ENCODE measurements at places on chromosomes 6 and 20.

GRCh38 chr6:19895866-19896692 is 58.9 kb downstream of the ID4 start:
- no peak for DNase-seq

DNA sequence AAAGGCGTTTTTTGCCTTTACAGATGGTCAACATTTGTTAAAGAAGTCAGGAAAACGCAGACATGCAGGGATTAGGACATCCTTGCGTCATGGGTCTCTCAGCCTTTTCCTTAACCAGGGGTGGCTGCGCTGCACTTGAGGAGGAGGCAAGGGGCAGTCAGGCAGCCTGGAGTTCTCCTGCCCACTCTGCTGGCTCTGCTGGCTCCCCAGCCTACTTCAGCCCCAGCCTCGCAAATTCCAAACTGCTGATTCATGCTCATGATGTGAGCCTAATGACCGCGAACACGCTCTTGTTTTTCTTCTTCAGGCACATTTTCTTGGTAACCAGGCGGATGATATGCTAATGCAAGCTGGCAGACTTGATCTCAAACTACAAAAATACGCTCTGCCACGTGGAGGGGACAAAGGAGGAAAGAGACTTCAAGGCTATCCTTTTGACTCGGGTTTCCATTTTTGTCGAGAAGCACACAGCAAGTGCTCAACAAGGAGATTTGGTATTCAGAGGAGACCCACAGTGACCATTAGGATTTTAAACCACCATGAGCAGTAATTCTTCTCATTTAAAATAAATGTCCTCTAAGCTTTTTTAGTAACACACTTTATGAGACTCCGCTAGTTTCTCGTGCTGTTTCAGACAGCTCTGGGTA is 290.3 kb upstream of the STXBP5 start:
- DNase-seq: peak; percentile 82

GRCh38 chr6:44250067-44250717 is 3.3 kb downstream of the HSP90AB1 start:
- no peak for DNase-seq

GRCh38 chr6:3711776-3712175 is 39.7 kb downstream of the PXDC1 start:
- DNase-seq: no peak

- DNase-seq: no peak
These were observed 1226.1 kb downstream of the GRIK2 start for GRCh38 chr6:102619585-102619984.

DNA sequence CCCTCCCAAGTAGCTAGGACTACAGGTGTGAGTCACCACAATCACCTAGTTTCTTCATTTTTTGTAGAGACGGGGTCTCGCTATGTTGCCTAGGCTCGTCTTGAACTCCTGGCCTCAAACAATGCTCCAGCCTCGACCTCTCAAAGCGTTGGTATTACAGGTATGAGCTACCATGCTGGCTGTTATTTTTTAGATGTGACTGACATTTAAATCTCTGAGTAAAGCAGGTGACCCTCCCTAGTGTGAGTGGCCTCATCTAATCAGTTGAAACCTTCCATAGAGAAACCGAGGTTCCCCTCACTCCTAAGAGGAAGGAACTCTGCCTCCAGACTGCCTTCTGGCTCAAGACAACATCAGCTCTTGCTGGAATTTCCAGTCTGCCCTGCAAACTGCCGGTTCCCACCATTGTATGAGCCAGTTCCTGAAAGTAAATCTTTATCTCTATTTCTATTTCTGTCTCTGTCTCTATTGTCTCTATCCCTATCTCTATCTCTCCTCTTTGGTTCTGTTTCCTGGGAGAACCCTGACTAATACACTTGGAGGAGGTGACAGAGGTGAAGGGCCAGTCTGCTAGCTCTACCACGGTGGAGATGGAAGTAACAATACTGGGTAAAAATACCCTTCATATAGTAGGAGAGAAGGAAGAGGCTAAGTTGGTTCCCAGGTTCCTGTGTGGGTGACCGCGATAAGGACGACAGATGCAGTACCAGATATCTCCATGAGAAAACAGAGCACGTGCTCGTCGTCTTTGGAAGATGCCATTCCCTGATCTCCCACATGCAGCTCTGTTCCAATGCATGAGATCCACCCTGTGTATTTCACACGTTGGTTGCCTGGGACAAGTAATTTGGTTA is 81.0 kb downstream of the MYB start:
- no peak for DNase-seq

- DNase-seq: no peak
These were observed 25.7 kb downstream of the ZFAND3 start for GRCh38 chr6:37845026-37845911.

DNA sequence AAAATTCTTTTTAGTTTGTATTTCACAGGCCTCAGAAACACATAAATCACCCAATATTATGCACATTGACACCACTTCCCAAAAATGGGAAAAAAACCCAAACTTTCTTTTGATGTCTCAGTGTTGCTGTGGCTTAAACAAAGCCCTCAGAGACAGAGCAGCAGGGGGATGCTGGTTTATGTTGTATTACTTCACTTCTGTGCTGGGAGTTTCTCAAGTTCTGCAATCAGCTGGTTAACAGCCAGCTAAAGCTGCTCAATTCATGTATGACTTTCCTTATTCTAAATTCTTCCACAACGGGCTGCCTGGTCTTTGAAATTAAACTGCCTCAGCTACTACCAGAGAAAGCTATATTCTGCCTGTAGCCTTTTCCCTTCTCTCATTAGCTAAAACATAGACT is 5.6 kb downstream of the FILIP1 start:
- no peak for DNase-seq

DNA sequence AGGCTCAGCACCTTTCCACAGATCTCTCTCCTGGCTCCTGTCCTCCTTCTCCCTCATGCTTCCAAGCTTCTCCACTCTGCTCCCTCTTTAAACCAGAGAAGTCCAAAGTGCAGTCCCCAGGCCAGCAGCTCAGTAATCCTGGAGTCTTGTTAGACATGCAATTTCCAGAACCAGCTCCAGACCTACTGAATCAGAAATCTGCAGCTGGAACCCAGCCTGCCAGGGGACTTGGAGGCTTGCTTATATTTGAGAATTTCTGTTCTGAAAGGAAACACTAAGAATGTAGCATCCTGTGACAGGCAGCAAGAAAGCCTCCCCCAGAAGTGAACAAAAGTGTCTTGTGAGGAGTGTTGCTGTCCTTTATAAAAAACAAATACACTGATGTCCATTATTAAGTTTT is 438.1 kb downstream of the BCKDHB start:
- DNase-seq: no peak

- no peak for DNase-seq
These were observed 397.4 kb downstream of the MAFB start for GRCh38 chr20:40291493-40292135.

DNA sequence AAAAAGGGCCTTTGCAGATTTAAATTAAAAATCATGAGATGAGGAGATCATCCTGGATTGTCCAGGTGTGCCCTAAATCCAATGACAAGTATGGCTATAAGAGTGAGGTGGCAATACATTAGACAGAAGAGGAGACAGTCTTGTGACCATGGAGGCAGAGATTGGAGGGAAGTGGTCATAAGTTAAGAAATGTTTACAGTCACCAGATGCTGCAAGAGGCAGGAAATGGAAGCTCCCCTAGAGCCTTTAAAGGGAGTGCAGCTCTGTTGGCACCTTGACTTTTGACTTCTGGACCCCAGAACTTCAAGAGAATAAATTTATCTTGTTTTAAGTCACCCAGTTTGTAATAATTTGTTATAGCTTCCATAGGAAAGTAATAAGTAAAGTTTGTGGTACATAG is 61.1 kb downstream of the HMGN3 start:
- DNase-seq: no peak

DNA sequence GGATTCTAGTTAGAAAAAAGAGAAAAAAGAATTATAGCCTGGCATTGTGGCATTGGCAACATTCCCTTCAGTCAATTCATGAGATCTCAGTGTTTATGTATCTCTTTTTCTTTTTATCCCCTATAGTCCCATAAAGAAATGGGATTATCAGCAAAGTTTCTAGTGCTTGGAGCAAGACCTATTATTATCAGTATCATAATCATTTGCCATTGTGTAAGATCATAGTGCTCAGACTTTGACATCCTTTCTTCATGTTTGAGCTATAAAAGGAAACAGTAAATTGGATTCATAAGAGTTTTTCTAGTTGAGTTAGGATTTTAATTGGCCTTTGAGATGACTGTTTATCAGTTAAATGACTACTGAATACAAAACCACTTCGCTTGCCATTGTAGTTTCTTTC is 295.6 kb downstream of the GRIK2 start:
- DNase-seq: no peak

- DNase-seq: no peak
These were observed 190.4 kb downstream of the DOK5 start for GRCh38 chr20:54665812-54666211.

GRCh38 chr6:29948277-29948676 is 5.9 kb downstream of the HLA-A start:
- no peak for DNase-seq

DNA sequence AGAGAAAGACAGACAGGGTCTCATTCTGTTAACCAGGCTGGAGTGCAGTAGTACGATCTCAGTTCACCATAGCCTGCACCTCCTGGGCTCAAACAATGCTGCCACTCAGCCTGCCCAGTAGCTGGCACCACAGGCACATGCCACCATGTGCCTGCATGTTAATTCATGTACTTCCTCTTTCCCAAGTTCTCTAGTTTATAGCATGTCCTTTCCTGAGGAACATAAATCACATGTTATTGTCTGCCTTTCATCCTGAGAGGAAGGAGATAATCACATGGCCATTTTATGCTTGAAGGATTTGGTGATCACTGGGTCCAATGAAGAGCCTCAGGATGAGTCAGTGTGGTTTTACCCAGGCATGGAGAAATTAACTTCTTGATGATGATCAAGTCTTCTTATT is 47.9 kb downstream of the COL11A2 start:
- DNase-seq: no peak

DNA sequence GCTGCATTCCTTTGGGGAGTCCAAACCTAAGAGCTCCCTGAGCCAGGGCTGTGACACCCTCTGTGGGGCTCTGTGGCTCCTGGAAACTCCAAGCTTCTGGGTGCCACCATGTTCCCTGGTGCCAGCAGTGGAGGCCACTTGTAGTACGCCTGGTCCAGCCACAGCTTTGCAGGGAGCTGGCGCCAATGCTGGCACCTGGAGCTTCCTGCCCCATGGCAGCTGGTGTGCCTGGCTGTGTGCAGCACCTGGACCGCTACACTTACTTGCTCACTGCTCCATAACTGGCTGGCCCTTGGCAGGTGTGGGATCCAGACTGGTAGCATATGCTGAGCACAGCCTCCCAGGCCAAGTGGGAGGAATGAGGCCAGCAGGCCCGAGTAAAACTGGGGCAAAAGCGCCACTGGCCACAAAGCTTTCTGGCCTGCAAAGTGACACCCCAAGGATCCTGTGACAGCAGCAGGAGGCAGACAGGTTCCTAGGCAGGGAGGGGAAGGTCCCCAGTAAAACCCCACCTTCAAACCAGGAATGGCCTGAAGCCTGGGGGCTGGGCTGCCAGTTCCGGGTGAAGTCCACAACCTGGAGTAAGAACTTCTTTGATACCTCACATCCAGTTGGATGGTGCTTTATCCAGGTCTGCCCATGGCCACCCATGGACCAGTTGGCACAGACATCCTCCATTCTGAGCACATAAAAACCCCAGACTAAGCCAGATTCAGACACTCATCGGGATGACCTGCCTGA is 461.0 kb downstream of the TBC1D32 start:
- DNase-seq: no peak

DNA sequence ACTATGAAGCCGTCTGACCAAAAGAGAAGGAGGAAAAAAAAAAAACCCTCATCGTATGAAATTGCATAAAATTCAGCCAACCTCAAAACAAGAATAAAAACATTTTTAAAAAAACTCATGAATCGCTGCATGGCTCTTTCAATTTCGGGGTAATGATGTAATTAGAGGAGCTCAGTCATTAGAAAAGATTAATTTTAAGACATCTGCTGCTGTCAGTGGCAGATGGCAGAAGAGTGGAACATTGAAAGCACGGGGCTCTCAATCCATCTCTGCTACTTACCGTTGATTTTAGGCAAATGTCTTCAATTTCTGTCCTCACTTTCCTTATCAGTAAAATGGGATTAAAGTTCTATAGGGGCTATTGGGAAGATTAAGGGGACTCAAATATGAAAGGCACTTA is 79.1 kb downstream of the EYA2 start:
- DNase-seq: no peak

- DNase-seq: no peak
These were observed 41.4 kb upstream of the CDH22 start for GRCh38 chr20:46349742-46350056.

DNA sequence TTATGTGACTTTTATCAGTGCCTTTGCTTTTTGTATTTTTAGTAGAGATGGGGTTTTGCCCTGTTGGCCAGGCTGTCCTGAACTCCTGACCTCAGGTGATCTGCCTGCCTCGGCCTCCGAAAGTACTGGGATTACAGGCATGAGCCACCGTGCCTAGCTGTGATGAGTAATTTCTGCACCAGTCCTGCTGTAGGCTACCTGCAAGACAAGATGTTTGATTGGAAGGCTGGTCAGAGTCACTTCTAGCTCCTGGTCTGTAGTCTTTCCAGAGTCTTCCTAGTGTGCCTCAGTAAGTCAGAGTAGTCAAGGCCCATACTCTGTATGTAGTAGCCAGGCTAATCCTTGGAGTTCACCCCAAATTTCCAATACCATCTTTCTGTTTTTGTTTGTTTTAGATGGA is 8.9 kb downstream of the TIAM2 start:
- DNase-seq: no peak

DNA sequence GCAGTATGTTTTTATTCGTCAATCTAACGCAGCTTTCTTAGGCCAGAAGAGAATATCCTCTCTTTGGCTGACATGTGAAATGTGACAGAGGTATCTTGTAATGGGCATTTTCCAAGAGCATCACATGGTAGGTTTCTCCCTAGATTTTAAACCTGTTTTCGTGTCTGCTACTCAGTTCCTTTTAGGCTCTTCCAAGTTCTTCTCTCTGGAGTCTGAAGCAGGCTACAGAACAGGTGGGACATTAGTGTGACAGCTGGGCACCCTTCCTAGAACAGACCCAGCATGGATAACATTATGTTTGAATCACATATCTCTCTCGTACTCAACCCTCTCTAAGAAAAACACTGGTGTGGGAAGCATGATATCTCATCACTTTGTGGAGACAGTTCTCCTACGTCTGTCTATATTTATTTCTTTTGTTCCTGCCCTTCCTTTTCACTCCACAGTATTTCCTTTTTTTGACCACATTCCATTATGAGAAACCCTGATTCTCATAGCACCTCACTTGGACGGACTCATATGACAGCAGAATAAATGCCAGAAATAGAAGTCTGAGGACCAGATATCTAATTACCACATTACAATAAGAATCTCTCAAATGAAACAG is 263.4 kb downstream of the NKAIN2 start:
- no peak for DNase-seq

GRCh38 chr6:90809035-90809434 is 222.2 kb upstream of the MAP3K7 start:
- DNase-seq: no peak

GRCh38 chr6:108993876-108994275 is 100.8 kb downstream of the SESN1 start:
- no peak for DNase-seq

- DNase-seq: peak; percentile 68
These were observed 11.0 kb downstream of the FRS3 start for GRCh38 chr6:41768545-41769308.
